Stimulated activated CD4-positive, alpha-beta T cell treated with anti-CD3 and anti-CD28 coated beads, Interleukin-4, amount 100 ng/mL, for 4 hours (primary cell): ENCODE measurements at places on chromosomes 11 and 22.

DNA sequence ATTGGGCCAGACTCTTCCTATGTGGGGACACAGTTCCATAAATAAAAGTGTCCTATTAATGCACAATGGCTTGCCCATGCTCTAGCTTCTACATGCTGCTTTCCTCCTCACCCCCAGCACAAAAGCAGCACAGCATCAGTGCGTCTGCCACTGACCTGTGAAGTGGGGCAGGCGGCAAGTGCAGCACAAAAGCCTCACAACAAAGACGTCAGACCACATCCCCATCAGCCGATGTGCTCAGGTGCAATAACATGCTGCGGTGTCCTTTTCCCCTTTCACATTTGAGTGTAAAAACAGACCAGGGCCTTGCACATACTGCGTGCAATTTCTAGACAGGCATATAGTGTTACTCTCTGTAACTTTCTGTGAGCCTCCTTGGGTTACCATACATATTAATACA is 12.8 kb downstream of the DKK3 start:
- no peak for DNase-seq

- DNase-seq = no peak
Observed at GRCh38 chr22:23251445-23252093, 71.3 kb downstream of the BCR start.

GRCh38 chr11:6402561-6402981 is 12.3 kb downstream of the SMPD1 start:
- no peak for DNase-seq

DNA sequence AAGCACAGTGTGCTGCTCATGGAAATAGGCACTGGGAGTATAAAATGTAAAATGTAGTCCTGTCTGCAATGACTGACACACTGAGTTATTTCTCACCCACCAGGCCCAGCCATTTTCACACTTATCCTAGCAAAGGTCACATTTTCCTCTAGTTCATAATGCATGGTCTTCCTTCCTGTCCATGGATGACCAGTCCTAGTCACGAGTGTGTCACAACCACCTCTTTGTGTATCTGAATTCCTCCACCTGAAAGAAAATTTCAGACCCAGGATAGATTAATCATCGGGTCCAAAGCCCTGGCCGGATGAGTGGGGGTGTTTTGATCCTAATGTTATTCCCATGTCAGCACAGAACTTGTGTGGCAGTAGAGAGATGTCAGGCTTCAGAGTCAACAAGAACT is at the start of gene MRGPRX4:
Gene MRGPRX4 (plus strand): TSS at position 172 of the 400 bp plus-strand sequence. CDS start 420 bp downstream, outside the sequence.
- no peak for DNase-seq

DNA sequence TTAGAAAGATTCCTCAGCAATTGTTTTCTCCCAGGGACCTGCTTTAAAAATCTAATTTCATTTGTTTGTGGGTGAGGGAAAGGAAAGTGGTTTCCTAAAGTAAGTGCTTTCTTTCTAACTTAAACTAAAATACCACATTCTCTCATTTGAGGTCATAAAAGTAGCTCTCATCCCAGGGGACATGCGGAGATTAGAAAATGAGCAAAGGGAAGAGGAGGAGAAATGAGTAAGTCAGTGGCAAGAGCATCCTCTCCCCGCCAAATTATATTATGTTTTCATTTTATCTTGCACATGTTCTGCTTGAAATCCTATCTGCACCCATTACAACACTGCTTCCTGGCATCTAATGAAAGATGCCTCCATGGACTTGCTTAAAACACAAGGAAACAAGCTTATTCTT is 191.4 kb downstream of the ARHGAP42 start:
- DNase-seq = no peak

DNA sequence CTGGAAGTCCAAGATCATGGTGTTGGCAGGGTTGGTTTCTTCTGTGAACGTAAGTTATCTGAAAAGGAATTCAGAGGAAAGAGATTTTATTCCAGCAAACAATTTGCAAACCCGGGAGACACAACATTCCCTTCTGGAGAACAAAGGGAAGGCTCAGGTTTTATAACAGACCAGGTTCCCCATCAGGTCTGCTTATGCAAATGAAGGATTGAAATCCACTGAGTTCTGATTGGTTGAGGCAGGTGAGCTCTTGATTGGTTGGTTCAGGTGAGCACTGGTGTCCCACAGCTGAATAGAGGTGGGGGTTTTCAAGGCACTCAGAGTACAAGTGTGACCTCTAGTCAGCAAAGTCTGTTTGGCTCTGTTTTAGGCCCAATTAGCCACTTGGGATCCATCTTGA is 1306.8 kb downstream of the TBC1D22A start:
- DNase-seq = no peak

DNA sequence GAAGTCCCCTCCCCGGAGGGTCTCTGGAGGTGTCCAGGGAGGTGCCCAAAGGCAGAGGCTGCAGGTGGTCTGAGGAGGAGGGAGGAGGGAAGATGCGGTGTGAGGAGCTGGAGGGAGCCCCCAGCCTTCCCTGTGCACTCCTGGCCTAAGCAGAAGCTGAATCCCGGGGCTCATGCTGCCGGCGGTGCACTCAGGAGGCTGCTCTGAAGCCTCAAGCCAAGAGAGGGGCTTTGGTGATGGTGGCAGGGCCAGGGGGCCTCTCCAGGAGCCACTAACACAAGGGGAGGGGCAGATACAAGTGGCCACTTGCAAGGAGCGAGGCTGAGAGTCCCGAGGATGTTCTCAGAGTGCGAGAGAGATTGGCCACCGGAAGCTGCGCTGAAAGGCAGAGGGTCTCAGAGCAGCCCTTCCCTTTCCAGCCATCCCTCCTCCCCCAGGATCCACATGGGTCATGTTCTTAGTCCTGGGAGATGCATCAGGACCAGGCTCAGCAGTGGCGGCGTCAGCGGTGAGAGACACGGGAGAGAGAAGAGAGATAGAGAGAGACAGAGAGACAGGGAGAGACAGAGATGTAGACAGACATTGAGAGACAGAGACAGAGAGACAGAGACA is 774 bp upstream of the MRGPRG start:
- no peak for DNase-seq

GRCh38 chr11:6249770-6250555 is 9.7 kb upstream of the CCKBR start:
- DNase-seq = no peak

DNA sequence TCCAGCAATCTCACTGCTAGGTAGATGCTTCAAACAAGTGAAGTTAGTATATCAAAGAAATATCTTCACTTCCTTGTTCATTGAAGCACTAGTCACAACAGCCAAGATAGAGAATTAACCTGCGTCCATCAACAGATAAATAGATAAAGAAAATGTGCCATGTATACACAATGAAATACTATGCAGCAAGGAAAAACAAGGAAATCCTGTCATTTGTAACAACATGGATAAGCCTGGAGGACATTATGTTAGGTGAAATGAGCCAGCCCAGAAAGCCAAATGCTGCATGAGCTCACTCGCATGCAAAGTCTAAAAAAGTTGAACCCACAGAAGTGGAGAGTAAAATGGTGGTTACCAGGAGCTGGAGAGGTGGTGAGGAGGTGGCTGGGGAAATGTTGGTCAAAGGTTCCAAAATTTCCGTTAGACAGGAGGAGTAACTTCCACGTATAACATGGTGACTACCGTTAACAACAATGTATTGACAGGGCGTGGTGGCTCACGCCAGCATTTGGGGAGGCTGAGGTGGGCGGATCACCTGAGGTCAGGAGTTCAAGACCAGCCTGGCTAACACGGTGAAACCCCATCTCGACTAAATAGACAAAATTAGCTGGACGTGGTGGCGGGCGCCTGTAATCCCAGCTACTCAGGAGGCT is 23.6 kb upstream of the CARS1 start:
- DNase-seq = no peak

DNA sequence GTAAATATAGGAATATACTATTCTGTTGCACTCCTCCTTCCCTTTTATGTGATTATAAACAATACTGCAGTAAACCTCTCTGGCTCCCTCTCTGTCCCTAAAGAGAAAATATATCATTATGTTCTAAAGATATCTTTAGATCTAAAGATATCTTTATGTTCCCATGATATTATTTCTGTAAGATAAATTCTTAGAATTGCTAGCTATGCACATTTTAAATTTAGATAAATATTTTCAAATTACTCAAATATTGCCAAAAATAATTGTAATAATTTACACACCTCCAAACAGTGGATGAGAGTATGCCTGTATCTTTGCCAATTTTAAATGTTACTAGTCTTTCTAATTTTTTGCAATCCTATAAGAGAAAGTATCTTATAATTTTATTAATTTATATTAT is 10.3 kb upstream of the DEUP1 start:
- DNase-seq = no peak

- DNase-seq = no peak
Observed at GRCh38 chr11:102111011-102111786, 952 bp downstream of the YAP1 start.

GRCh38 chr11:111301004-111301841 is 2.9 kb downstream of the POU2AF3 start:
- DNase-seq = no peak

GRCh38 chr11:114774599-114775361 is 96.5 kb downstream of the NXPE2 start:
- DNase-seq = no peak

DNA sequence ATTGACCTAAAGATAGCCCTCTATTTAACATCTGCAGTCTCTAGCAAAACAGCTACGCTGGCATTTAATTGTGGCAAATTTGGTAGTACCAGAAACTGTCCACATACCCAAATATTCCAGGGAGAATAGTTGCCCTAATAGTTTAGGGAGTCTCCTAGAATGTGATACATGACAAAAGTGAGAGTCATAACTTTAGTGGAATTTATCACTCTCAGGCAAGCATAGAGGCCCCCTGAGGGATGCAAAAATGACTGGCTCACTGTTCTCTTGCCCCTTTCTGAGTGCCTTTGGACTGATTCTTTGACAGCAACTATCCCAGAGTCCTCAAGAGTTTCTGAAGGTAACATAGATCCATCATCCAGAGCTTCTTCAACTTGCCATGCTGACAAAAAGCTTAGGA is 2.3 kb upstream of the OR51B4 start:
- no peak for DNase-seq

DNA sequence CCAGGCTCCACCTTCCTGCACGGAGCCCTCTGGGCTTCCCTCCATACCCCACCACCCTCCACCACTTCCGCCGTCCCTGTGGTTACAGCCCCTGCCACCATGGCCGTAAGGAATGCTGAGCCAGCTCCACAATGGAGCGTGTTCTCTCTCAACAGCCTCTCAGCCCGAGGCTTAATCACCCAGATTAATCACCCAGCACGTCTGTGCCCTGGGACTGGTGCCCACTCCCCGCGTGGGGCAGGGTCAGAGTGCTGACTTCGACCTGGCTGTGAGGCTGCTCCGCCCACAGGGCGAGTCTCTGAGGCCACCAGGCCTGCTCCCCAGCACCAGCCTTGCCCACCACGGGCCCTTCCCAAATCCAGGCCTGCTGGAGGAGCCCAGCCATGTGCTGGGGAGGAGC is 4.0 kb upstream of the TH start:
- no peak for DNase-seq

GRCh38 chr11:10631761-10632160 is 61.8 kb downstream of the IRAG1 start:
- DNase-seq = no peak
